GM12892 (cell line): ENCODE measurements at places on chromosomes 3 and 15.

DNA sequence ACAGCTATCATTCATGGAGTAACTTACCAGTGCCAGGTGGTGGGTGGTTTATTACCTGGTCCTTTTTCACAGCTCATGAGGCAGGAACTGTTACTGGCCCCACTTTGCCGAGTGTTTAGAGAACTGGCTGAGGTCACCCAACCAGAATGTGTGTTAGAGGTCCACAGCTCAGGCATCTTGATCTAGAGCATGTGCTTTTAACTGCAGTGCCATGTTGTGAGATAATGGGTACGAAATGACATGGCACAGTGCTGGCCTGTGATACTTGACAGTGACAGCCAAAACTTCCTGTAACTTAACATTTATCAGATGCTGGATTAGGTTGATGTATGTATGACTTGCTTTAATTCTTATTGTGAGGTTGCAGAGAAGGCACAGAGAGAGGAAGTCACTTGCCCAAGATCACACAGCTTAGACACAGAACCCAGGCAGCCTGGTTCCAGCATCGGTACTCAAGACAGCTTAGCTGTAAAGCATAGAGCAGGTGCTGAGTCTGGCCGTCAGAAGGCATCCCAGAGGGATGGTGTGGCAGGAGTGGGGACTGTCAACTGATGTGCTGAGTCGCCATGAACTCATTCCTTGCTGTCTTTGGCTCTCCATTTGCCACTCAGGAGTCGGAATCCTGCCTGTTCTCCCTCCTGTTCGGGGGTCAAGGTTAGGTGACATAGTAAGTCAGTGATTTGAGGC lies 9.6 kb downstream of the MCM2 start:
- no peak for DNase-seq

DNA sequence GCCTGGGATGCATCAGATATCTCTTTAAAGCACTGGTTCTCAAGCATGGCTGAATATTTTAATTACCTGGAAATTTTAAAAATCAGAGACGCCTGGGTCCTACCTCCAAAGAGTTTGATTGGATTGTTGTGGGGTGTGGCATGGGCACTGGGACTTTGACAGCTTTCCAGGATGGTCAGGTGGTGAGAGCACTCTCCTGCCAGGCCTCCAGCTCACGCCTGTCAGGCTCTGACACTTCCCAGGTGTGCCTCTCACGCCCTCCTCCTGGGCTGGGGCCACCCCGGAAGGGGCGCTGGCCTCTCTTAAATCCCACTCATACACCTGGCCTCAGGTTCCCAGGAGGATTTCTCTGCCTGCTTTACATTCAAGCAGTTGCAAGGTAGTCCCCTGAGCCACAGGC lies 48.5 kb downstream of the AMOTL2 start:
- no peak for DNase-seq

GRCh38 chr3:170049146-170050000 lies 11.6 kb downstream of the GPR160 start:
- no peak for DNase-seq

DNA sequence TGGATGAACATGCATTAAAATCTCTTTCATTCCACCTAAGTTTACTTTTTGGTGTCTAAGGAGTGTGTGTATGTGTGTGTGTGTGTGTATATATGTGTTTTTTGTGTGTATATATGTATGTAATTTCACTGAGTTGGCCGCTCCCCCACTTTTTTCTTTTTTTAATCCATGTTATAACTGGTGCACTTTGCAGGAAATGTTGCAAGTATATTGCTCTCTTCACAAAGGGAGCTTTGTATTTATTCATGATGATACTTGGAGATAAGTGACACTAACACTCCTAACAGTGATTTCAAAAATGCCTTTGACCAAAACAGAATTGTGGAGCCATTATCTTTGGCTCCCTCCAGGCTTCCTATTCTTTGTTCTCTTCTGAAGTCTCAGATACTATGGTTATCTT lies 95.8 kb downstream of the FNDC3B start:
- no peak for DNase-seq

DNA sequence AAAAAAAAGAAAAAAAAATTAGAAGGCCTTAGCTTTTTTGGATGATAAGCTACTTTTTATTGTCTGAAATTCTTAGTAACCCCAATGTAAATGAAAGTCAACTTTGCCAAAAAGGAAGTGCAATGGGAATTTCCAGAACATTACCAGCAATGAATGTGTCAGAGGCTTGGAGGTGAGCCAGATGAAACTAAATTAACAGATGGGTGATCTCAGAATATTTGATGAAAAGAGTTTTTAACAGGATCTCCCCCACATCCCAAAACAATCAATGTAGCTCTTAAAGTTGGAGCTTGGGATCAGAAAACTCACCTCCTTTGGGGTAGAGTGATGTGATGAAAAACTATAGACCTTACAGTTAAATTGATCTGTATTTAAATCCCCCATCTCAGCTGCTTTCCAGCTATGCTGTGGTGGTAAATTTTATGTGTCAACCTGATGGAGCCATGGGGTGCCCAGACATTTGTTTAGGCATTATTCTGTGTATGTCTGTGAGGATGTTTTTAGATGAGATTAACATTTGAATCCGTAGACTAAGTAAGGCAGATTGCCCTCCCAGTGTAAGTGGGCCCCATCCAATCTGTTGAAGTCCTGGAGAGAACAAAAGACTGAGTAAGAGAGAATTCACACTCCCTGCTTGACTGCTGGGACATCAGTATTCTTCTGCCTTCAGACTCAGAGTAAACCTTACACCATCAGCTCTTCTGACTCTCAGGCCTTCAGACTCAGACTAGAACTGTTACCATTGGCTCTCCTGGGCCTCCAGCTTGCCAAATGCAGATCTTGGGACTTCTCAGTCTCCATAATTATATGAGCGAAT lies 84.3 kb upstream of the TNFSF10 start:
- no peak for DNase-seq

DNA sequence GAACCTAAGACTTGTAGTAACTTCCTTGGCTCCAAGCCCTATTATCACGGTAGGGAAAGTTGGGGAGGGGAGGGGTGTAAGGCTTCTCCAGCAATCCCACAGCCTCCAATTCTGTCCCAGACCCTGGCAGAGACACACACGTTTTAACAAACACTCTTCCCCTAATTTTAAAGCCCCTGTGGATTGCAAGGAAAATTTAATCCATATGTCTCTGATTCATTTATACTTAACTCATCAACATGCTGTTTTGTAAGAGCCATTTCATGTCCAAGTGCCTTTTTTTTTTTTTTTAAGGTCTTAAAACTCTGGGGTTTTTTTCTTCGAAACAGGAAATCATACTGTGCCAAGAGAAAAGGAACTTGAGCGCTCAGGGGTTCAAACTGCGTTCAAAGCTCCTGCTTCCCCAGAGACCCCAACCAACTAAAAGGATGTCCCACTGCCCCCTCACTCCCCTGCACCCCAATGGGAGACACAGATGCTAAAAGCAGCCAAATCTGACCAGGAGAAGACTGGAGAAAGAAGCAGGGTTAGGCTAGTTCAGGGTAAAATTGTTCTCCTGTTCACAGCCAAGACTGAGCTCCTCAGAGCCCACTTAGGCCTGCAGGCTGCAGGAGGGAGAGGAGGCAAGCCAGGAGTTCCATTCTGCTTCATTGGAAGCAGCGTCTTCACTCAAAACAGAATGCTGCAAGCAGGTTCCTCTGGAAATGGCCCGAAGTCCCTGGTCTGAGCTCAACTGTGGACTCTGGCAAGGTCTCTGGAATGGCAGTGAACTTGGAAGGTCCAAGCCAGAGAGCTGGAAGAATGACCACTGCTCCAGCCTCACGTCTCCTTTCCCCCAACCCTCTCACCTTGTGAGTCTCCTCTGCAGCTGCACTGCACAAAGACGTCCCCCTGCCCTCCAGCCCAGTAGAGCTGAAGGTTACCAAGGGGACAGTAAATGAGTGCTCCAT lies 172.5 kb downstream of the NTRK3 start:
- DNase-seq = no peak

- DNase-seq = no peak
Measured at GRCh38 chr15:93102211-93102610, 13.2 kb upstream of the RGMA start.

DNA sequence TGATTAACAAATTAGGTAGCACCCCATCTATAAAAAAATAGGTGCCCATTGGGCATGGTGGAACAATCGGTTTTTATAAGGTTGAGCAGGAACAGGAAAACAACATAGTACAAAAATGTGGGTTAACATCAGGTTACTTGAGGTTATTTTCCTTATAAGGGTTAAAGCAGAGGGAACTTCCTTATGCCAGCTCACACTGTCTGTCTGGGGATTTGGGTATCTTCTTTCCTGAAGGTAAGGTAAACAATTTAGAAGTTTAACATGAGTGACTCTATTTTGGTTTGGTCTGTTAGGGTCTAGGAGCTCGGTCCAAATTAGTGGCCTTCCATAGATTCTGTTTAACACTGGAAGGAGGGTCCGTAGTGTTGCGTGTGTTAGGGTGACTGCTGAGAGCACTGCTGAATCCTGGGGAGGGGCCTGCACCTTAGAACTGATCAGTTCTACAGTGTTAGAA lies 14.7 kb downstream of the CHD2 start:
- no peak for DNase-seq

GRCh38 chr3:45037720-45038455 lies 11.8 kb downstream of the CLEC3B start:
- peak; percentile 75 for DNase-seq

DNA sequence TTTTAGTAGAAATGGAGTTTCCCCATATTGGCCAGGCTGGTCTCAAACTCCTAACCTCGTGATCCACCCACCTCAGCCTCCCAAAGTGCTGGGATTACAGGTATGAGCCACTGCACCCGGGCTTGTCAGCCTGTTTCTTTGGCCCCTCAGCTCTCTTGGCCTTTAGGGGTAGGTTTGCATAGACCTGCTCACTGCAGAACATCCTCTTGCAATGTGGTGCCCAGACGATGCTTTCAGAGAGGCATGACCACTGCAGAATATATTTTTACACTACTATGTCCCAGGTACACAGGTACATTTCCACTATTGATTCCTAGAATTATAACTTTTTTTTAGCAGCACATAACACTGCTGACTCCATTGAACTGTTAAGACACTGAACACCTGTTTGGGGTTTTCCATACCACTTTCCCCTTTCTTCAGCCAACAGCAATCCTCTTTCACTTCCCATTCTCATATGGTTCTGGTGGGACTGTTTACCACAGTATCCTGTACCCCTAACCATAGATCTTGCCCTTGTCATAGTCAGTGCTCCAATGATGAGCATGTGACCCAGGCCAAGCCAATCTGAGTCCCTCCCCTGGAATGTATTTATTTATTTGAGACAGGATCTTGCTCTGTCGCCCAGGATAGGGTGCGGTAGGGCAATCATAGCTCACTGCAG lies 21.1 kb downstream of the CCDC32 start:
- no peak for DNase-seq

DNA sequence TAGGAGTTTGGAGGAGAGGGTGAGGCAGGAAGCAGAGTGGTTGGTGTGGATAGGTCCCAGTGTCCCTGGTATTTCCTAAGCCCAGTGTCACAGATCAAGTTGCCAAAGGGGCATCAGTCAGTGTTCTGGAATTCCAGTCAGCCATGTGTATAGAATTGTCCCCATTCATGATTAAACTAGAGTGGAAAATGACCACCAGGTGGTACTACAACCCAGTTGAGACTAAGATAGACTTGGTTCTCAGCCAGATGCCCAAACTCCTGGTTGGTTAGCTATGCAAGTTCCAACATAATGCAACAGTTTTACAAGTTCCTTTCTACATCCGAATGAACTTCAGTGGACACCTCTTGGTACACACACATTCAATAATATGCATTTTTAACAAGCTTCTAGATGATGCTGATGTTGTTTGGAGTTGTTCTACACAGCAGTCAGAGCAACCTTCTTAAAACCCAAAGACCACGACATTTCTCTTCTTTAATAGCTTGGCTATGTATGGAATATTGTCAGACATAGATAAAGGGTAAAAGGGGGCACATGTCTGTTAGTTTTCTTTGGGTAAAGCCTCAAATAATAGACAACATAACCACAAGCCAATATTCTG lies 8.4 kb upstream of the ATR start:
- no peak for DNase-seq

DNA sequence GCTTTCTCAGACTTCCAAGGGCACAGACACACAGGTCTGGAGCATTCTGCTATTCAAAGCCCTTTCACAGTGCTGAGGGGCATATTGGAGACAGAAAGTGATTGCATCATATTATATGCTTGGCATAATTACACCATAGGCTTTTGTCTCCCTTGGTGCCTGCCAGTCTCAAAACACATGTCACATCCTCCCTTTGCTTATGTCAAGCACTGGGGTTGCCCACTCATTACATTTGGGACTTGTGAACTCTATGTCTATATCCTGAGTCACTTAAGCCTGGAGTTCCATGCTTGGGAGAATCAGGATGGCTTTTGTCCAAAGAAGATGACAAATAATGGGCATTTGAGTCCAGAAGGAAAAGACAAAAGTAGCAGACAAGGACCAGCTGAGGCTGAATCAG lies 12.3 kb upstream of the PDZRN3 start:
- no peak for DNase-seq

DNA sequence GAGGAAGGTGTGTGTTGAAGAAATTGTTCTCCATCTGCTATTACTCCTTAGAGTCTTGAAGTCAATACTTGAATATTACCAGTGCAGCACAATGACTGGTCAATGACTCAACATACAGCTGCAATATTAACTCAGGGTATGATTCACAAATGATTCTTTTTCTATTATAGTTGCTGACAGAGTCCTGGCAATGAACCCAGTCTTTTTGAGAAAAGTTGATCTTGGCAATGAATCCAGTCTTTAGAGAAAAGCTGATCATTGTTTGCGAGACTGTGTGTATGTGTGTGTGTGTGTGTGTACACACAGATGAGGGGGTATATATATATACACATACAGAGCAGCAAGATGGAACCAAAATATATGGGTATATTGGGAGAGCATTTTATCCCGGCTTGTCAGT lies 315.1 kb downstream of the ZNF385D start:
- no peak for DNase-seq

- no peak for DNase-seq
Measured at GRCh38 chr15:80127911-80128310, 24.9 kb upstream of the FAH start.

GRCh38 chr3:13495921-13496723 lies 16.0 kb downstream of the HDAC11 start:
- DNase-seq = no peak

- DNase-seq = no peak
Measured at GRCh38 chr15:33322091-33322490, 11.3 kb downstream of the RYR3 start.

GRCh38 chr15:98653686-98654085 lies 5.3 kb downstream of the IGF1R start:
- DNase-seq = no peak

- no peak for DNase-seq
Measured at GRCh38 chr3:13668136-13668535, 119.2 kb downstream of the FBLN2 start.

DNA sequence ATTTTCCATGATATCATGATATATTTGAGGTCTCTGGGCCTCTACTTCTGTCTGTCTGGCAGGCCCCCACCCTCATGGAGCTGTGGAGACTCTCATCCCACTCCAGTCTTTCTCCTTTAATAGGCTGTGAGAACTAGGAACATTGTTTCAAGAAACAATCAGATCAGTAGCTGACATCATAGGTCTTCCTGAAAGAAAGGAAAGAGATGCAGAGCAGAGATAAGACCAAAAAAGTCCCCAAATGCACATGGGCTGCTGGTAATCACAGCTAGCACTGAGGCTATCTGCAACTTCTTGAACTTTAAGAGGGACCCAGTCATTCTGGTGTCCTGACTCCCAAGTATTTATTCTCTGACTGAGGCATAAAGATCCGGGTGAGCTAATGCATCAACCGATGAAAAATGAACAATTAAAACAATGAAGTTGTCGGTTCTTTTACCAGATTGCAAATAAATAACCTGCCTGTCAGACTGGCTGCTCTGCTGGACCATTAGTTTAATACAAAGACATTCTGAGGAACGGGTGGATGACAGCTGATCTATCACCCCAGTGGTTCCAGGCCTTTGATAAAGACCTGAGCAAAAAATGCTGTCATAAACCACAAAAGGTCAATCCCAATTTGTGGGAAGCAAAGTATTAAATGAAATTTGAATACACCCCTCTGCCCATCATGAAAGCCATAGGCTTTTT lies 780.8 kb upstream of the GOLIM4 start:
- no peak for DNase-seq
